ENCODE measurements at places on chromosomes 1 and 21.

- DNase-seq = no peak
These were observed 27.7 kb downstream of the VASH2 start for GRCh38 chr1:212977781-212978645.

DNA sequence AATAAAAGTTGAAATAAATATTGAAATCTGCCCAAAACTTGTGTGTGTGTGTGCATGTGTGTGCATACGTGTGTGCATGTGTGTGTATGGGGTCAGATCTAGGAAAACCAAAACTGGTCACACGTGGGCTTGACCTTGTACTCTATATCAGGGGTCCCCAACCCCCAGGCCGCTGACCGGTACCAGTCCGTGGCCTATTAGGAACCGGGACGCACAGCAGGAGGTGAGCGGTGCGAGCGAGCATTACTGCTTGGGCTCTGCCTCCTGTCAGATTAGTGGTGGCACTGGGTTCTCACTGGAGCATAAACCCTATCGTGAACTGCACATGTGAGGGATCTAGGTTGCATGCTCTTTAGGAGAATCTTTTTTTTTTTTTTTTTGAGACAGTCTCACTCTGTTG is 8.7 kb downstream of the DOP1B start:
- DNase-seq = no peak

- no peak for DNase-seq
These were observed 38.3 kb downstream of the IFI44 start for GRCh38 chr1:78687914-78688313.

DNA sequence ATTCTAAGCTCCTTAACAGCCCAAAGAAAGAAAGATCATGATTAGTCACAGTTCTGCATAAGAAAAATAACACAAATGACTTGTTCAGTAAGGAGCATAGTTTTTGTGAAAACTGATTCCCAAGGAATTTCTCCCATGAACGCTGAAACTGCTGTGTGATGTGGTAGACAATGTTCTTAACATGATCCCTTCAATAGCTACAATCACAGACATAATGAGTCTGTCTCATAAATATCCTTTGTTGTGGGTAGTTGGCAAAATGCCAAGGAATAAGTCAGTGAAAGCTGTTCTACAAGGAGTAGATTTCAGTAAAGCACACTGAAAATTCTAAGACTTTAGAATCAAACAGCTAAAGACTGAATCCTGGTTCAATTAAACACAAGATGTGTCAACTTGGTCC is 404.8 kb downstream of the HLX start:
- peak; percentile 47 for DNase-seq

- DNase-seq = no peak
These were observed 66.0 kb downstream of the PGBD5 start for GRCh38 chr1:230359992-230360668.

DNA sequence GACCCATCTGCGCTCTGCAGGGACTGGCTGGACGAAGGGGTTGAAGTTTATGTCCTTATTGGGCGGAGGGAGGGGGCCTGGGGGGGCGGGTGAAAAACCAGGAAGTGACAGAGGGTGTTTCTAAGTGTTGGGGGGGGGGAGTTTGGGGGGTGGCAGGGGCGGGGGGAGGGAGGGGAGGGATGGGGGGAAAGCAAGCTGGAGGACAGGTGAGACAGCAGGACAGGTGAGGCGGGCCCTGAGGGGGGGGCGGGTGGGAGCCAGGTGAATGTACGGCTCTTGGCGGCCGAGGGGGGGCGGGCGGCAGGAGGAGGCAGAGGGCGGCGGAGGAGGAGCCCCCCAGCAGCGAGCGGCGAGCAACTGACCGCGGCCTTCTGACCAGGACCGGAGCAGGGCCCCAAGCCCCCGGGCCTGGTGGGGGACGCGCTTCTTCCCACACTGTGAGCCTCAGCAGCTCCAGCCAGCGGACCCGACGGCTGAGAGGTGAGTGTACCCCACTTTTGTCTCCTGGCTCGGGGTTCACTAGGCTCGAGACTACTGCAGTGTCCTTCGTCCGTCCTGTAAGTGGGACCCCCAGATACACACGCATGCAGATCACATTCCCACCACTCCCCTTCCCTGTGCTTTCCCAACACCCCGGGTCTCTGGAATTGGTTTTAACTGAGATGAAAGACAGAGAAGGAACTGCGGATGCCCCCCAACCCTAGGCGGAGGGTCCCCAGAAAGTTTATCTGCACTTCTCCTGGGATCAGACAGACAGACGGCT is at the start of gene ZBTB7B:
TSS of gene ZBTB7B (plus strand) at position 339 of the 763 bp plus-strand sequence. CDS start 11,859 bp downstream, outside the sequence.
- DNase-seq = no peak

- no peak for DNase-seq
These were observed 66.7 kb upstream of the F3 start for GRCh38 chr1:94608142-94608851.

DNA sequence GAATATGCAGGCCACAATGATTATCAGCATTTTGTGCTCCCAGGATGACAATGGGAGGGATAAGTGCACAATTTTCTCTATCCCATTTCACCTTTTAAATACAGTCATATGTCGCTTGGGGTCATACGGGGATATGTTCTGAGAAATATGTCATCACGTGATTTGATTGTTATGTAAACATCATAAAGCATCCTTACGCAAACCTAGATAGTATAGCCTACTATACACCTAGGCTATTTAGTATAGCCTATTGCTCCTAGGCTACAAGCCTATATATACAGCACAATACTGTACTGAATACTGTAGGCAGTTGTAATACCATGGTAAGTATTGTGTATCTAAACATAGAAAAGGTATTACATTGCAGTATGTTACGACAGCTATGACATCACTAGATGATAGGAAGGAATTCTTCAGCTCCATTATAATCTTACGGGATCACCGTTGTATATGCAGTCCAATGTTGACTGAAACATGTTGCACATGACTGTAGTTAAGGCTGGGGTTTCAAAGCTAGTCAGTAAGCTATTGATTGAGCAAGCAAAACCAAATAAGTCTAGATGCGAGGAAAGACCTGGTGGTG is 18.9 kb downstream of the RUSC1 start:
- DNase-seq = no peak

GRCh38 chr1:23393706-23394105 is 24.1 kb upstream of the ZNF436 start:
- no peak for DNase-seq

GRCh38 chr1:152392909-152393308 is 21.2 kb downstream of the CRNN start:
- no peak for DNase-seq

DNA sequence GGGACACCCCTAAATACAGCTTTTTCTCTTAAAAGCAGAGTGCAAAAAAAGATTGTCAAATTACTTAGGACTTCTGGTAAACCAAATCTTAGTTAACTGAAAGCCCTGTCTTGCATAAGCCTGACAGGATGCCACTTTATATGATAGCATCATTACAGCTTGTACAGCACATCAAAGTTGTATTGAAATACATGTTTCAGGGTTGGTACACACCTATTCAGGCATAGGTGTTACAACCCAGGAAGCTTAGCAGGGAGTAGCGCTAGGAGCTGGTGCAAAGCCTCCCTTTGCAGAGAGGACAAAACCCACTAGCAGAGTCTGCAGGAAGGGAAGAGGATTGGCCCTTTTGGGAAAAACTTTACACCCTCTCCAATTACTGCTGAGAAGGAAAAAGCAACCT is 258.9 kb upstream of the SGIP1 start:
- DNase-seq = no peak

- no peak for DNase-seq
These were observed 51.1 kb downstream of the LRRC8D start for GRCh38 chr1:89871768-89872473.

DNA sequence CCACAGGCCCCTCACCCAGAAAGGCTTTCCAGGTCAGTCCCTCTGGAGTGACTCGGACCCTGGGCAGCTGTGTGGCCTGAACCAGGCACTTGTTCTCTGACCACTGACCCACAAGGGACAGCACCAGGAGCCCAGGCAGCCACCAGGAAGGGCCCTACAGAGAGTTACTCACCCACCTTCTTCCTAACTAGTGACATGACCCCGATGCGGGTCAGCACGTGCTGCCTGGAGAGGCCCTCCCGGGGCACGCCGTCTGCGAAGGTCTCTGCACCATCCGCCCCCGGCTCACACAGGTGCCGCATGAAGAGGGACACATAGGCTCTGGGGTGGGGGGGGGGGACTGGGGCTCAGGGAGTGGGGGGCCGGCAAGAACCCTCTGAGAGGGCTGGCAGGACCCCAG is 55.8 kb downstream of the CHD5 start:
- DNase-seq = no peak

- DNase-seq = no peak
These were observed 38.2 kb upstream of the WDR26 start for GRCh38 chr1:224472806-224473205.

DNA sequence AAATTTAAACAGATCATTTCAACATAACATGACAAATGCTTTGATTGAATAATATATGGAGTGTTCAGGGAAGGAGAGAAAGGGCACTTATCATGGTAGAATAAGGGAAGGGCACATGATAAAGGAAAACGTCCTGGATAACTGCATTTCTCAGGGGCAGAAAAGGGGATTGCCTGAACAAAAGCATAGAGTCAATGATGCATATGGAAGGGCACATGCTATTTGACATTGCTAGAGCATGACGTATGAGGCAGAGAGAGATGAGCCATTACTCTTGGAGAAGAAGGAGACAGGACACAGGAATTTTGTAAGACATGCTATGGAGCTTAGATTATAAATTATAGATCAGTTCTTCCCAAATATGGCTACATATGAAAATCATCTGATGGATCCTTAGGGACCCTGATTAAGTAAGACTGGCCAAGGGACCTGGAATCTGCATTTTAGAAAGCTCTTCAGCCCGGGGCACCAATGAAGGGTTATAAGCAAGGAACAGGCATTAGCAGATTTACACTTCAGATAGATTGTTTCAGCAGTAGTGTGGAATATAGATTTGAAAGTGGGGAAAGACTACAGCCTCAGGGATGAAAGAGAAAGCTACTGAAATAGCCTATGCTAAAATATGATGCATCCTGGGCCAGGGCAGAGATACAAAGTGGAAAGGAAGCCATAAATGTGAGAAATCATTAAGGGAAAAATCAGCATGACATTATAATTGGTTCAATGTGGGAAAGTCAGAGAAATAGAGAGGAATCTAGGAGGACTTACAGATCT is 21.3 kb downstream of the FMO2 start:
- no peak for DNase-seq

DNA sequence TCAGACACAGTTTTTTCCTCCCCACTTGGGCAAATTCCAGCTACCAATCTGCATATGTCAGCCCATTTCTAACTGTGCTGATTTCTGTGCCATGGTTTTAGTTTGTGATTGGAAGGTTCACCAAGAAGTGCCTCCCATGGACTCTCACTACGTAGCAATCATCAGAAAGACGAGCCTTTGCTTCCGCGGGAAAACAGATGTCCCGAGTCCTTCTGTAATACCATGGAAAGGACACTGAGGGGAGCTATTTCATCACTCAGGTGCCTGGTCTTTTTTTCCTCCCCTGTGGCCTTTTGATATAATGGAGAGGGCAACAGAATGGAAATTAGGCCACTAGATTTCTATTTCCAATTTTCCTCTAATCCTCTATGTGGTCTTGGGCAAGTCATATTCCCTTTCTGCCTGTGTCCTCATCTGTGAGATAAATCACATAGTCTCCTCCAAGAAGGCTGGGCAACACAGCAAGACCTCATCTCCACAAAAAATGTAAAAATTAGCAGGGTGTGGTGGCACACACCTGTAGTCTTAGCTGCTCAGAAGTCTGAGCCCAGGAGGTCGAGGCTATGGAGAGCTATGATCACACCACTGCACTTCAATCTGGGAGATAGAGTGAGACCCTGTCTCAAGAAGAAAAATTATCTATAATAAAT is 24.8 kb downstream of the LEMD1 start:
- no peak for DNase-seq

DNA sequence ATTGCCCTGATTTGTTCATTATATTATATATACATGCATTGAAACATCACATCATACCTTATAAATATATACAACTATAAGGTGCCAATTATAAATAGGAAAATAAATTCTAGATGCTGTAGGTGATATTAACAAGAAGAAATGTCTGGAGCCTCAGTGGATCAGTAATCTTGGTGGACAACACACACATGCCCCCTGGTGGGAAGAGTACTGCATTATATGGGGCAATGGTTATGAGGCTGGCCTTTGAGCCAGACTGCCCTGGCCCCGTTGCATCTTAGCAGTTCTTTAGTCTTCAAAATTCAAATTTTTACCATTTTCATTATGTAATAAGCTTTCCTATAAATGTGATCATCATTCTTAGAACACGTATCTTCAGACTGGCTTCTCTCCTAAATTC is 335.0 kb upstream of the GREM2 start:
- no peak for DNase-seq

GRCh38 chr1:183288583-183288982 is 102.5 kb downstream of the LAMC2 start:
- DNase-seq = no peak

GRCh38 chr1:111754984-111755330 is 744 bp upstream of the DDX20 start:
- DNase-seq = no peak

DNA sequence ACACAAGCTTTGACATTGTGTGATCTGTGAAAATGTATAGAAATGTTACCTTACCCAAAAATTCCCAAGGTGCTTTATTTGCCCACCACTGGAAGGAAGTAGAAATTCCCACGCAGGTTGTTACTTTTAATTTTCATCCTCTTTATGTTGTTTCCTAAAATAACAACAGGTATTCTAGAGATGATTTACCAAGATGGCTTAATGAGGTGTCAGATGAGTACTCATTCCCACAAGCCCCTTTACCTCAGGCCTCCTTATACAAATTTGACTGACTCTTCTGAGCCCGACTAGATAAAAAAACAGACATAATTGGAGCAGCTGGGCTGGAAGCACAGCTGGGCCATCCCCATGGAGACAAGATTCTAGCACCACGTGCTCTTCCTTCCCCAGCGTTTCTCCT is 114.6 kb downstream of the LIPI start:
- DNase-seq = no peak

GRCh38 chr1:232587141-232588008 is 42.6 kb downstream of the SIPA1L2 start:
- DNase-seq = no peak

DNA sequence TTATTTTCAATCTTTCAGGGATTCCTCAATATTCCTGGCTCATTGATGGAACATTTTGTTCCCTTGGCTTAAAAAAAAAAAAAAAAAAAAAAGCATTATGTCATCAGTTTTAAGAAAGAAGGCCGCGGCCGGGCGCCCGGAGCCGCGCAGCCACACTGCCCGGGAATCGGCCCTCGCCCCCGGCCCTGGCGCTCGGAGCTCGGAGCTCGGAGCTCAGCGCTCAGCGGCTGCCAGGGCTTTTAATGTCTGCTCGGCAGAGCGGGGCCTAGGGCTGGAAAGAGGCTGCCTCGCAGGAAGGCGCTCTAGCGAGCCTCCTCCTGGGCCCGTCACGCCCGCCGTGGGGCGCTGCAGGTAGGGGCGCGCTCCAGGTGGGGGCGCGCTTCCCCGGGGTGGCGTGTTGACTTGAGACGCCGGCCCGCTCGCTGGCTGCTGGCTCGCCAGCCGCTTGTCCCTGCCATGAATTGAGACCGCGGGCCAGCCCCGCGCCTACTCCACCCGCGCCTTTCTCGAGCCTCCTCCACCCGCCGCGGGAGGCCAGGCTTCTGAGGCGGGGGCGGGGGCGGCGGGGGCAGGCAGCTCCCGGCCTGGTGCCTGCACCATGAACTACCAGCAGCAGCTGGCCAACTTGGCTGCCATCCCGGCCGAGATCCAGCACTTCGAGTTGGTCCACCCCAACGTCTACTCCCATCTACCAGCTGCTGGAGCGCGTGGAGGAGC is 5.4 kb upstream of the TDRD5 start:
- DNase-seq = peak; percentile 45

All from right renal cortex interstitium (tissue), 3 donors.